ENCODE measurements at places on chromosomes 2 and 18.

DNA sequence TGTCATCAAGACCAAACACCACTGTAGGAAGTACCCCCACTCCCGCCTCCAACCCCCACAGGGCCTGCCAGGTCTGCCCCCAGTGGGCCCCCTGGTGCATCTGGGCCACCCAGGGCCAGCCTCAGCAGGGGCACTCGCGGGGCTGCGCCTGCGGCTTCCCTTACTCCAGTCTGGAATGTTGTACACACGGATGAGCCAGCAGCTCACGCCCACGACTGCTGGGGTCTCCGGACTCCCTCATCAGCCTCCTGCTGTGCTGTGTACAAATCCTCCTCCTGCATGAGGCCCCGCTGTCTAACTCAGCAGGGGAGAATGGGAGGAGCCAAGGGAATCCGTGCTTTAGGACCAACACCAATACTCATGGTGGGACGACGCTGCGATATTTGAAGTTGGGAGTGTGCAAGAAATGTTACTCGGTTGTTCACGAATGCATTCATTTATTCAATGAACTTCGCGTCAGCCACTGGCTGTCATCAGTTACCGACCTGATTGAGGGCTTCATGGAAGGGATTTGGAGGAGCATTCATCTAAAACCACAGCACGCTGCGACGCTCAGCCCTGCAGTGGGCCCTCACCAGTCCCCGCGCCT, 654 bp upstream of the ASB1 start:
- no peak for DNase-seq

DNA sequence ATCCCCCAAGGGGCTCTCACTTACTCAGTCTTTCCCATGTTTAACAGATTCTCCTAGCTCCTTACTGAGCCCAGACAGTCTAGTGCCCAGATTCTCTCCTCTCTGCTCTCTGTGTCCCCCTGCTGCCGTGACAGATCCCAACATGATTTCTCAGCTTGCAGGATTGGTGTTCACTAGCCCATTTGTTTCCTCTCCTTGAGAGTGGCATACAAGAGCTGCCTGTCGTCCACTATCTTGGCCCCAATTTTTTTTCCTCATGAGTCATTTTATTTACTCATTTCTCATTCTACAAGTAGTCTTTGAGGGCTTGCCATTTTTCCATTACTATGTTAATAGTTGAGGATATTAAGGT, 199.9 kb upstream of the FN1 start:
- DNase-seq, result no peak

DNA sequence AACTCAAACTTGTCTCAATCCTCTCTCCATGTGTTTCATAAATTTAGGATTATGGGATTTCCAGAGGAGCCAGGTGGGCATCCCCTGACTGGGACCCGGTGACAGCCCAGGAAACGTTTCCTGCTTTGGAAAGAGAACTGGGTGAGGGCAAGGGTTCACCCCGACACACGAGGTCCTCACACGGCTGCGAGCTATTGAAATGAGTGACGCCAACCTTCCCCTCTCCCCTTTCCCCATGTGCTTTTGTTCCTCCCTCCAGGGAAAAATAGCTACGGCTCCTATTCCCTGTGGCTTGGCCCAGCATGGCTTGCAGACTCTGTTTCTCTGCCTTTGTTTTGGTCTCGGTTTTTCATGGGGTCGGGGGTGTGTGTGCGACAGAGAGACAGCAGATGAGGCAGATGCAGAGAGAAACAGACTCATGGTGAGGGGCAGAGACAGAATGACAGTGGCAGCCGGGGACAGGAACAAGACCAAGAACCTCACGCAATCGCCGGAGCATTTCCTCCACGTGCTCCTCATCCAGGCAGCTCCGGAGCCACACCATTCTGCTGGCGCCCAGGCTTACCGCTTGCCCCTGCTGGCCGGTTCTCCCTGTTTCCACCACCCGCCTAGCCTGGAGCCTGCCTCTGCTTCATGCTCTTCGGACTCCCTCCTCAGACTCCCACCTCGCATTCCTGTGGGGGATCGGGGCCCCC, 238.5 kb downstream of the DYSF start:
- no peak for DNase-seq

DNA sequence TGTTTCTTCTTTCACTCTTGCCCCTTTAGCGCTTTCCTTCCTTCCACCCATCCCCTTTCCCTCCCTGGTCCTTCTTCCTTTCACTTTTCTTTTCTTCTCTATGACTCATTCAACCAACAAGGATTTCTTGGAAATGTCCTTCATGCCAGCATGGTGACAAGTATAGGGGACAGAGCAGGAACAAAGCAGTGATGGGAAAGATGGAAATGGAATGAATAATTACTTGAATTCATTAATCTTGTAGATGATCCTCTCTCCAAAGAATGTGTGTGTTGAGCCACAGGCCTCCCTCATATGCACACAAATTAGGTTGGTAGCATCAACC, 1.5 kb downstream of the VAMP5 start:
- DNase-seq, result no peak

- DNase-seq, result no peak
These were observed 309.5 kb upstream of the CCDC68 start for GRCh38 chr18:55268628-55269275.

DNA sequence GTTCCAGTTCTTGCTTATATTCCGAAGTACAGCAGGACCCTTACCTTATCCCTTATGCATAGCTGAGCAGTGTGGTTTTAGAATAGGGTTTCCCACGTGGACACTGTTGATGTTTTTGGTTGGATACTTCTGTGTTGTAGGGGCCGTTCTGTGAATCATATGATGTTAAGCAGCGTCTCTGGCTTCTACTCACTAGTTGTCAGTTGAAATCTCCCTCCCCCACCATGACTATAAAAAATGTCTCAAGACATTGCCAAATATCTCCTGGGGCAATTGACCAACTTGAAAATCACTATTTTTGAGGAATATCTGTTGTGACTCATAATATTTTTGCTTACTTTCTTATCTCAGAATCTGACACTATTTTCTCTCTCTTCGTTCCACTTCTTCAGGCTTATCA, 713.7 kb downstream of the TSN start:
- no peak for DNase-seq

GRCh38 chr18:3815991-3816390, 366.0 kb downstream of the TGIF1 start:
- DNase-seq, result no peak

DNA sequence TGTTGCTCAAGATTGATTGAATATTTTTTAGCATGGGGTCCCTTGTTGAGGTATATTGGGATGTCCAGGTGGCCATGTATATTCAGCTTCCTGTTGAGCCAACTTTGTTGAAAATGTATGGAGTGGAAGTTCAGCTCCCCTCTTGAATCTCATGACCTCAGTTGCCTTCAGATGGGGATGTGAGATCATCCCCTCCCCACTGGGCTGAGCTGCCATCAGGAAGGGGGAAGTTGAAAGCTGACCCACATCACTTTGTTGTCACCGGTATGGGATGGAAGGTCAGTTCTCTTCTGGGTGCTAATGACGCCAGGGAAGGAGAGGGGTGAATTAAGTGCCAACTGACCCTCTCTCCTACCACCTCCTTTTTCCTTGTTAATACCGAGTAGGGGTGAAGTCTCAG, 33.9 kb downstream of the ACOXL start:
- DNase-seq, result no peak

DNA sequence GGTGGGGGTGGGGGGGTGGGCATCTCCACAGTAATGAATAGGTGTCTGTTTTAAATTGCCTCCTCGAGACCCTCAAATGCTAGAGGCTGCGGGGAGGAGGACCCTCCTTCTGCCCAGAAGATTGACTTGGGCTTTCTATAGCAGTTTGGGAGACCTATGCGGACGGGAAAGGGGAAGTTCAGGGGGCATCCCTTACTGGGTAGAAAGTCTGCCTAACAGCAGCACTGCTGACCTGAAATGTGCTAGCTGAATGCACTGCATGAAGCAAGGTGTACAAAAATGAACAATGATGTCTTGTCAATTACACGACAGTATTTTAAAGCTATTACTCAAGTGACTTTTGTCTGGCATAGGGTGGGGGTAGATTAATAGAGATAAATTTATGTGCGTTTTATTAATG, 2.5 kb downstream of the DCC start:
- DNase-seq, result no peak

- DNase-seq, result no peak
These were observed 231.2 kb upstream of the CYP26B1 start for GRCh38 chr2:72378753-72379348.
